ENCODE measurements at places on chromosomes 3 and 15.
A peak's percentile ranks its signal among the peaks of the same experiment; 100 is the strongest.

GRCh38 chr3:34948517-34948916 lies 690.8 kb upstream of the ARPP21 start:
- DNase-seq = no peak

DNA sequence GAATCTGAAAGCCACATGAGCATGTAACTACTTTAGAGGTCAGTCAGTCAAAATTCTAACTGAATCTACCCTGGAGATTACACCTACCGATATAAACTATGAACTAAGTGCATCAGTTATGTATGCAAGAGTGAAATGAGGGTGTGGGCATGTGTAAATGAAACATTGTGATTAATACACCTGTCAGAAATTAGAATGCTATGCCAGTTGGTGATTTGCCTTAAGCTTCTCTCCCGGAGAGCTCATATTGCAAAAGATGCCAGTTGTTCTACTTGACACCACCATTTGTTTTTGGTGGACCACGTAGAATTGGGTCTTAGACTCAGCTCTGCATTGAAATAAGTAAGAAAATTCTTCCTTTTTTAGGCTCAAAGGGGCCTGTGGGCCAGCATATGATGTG lies 91.0 kb upstream of the KBTBD8 start:
- DNase-seq = no peak

DNA sequence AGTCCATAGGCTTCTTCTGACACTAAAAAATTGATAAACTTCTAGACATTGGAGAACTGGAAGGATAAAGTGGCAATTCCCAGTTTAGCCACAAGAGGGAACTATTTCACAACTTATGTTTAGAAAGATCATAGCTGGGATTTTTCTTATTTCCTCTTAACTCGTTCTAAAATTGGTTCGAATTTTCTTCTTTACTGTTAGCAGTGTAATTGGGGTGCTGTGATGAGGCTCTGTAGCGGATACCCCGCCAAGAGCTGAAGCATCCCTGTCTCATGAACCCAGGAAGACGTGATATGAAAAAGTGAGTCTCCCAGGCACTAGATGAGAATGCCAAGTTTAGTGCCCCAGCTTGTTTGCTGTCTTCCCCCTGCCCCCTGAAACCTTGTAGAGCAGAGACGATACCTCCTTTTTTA lies 85.1 kb downstream of the PDCD6IP start:
- no peak for DNase-seq

GRCh38 chr3:8780279-8780678 lies 10.9 kb upstream of the OXTR start:
- no peak for DNase-seq

DNA sequence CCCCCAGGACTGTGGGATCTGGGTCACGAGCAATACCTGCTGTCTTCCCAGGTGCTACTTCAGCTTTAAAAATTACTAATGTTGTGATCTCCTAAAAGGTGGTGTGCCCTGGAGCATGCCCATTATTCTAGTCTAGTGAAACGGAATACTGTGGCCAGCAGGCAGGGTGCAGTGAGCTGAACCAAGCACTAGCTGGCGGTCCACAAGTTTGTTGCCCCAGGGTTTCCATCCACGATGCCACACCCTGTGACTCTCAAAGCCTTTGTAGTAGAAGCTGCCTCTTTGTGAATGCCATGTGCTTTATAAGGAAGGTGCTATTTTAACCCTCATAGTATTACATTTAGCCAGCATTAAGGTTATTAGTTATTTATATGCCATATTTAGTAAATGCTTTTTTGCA lies 49.1 kb downstream of the PXYLP1 start:
- no peak for DNase-seq

DNA sequence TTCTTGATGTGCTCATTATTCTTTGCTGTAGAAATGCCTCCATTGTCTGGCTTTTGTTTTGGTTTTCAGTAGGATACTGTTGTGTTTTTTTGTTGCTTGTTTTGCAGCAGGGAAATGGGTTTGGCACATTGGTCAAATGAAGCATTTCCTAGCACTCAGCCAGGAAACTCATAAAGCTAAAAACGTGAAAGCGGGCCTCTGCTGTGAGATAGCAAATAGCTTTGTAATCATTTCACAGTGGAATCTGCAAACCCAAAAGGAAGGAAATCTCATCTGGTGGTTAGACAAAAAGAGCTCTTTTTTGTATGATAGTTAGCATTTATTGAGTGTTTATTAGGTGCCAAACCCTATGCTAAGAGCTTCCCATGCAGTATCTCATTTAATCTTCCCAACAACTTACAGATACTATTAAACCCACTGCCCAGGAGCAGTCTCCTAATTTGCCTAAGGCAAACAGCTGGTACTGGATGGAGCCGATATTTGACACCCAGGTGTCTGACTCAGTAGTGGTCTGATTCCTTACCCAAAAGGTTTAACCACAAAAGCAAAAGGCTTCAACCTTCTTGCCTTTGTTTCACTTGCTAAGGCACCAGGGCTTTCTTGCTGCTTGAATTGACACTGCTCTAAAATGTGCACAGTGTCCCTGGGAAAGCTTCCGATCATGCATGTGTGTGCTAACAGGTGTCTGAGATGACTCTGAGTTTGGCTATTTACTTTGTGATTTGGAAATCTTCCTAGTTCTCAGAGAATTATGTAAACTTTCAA lies 527.9 kb upstream of the MDFIC2 start:
- no peak for DNase-seq

DNA sequence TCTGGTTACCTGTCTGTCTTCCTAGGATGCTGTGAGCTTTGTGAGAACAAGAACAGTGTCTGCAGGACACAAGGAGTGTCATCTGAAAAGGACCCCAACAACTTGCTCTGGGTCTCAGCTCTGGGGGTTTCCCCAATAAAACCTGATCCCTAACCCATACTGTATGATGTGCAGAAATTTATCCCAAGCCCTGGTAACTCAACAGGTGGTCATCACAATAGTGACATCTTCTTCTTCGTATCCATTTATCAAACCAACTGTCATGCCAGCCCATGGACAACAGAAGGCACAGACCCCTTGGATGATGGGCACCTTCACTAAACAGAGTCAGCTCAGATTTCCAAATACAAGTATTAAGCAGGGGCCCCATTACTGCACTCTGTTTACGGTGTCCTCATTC lies 127.5 kb downstream of the UACA start:
- no peak for DNase-seq

- DNase-seq = no peak
Measured at GRCh38 chr3:41037651-41038334, 161.5 kb upstream of the CTNNB1 start.

DNA sequence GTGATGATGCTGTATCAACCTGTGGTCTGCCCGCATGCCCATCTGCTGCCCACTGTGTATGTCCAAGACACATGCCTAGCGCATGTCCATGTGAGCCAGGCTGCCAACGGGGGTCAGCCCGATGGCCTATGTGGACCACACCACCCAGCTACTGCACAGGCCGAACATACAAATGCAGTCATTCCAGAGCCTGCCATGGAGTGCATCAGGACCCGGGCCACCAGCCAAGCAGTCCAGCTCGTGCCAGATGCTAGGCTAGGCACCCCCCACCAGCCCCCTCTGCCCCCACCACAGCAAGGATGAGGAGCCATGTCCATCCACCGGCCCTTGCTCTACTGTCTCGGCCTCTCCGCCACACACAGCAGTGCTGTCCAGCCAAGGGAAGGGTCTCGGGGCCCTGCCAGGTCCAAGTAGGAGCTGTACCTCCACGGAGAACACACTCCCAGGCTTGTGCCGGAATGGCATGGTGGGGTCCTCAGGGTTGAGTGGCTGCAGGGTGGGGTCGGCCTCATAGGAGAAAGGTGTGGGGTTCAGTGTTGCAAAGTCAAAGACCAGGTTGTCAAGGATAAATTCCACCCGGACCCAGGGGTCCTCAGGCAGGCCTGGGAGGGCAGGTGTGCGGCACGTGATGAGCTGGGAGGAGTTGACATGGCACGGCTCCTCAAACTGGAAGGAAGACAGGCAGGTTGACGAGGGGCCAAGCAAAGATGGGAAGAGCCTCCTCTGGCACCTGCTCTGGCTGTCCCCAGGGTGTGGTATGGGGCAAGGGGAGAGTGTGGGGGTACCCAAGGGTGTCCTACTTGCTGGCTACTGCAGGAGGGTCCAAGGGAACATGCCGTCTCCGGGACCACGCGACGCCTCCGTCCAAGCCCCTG lies 15.3 kb downstream of the PLXNB1 start:
- DNase-seq = no peak

DNA sequence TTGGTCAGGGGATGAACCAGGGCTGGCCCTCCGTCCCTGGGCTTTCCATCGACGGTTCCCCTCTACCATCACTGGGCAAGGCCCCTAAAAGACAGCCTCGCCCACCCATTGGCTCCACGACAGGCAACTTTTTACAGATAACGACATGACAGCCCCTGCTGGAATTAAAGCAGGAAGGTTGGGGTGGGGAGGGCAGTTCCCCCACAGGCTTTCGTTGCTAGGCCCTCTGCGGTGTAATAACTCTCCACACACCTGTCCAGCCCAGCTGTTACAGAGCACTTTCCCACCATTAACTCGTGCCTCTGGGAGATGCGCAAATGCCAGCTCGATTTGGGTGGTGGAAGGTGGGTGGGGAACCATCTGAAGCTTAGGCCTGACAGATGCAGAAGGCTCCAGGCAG lies 264.2 kb upstream of the TLE3 start:
- no peak for DNase-seq

GRCh38 chr3:101179637-101180036 lies 140.7 kb downstream of the IMPG2 start:
- no peak for DNase-seq

- no peak for DNase-seq
Measured at GRCh38 chr15:26936502-26936901, 34.5 kb upstream of the GABRG3 start.

DNA sequence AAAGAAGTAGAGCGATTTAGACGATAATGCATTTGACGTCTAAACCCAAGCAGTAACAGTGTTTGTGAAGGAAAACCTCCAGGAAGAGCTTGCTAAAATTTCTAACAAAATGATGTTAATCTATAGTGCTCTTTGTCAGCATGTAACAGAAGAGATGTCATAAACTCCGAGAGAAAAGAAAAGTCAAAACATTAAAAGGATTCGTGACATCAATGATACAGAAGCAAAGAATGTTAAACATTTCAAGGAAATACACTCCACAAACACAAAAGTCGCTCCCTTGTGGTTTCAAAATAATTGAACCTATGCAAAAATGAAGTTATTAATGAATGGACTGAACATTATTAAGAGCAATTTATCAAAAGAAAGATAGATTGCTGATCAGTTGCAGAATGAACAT lies 27.9 kb downstream of the AADAC start:
- DNase-seq = no peak

DNA sequence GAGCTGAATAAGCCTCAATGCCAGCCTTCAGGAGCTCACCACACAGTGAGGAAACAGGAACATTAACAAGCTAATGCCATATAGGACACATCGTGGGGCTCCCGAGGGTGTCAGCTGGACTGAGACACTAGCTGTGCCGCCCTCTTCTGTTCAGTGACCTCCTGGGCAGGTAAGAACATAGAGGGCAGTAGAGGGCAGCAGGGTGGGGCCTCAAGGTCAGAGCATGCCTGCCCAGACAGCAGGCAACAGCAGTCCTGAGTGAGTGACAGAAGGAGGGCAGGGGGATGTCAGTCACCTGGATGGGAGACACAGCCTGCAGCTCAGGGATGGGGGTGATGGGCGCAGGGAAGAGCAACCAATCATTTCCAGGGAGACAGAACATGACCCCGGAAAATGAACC lies 15.5 kb downstream of the NTRK3 start:
- no peak for DNase-seq

GRCh38 chr3:141486746-141487520 lies at the start of gene RASA2:
Gene RASA2, plus strand, starts transcription at chr3:141487027. Its CDS starts 57 bp downstream, at chr3:141487084.
- DNase-seq = peak; percentile 83

DNA sequence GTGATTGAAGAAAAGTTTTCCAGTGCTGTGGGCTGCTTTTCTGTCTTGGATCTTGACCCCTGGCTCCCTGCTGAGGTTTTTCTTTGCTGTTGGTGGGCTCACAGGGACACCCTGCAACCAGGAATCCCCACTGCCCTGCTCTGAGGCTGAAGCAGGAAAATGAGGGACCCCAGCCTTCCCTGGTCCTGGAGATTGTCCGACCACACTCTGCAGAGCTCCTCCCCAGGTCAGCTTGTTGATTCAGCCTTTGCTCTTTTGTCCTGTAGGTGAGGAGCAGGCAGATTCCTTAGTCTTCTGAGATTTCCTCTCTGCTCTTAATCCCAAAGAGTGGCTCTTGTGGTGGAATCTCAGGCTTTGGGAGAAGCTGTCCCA lies 194.5 kb downstream of the RPLP1 start:
- DNase-seq = no peak

GRCh38 chr15:81224232-81224631 lies 27.6 kb downstream of the IL16 start:
- no peak for DNase-seq

- no peak for DNase-seq
Measured at GRCh38 chr15:40789119-40789518, 17.8 kb upstream of the ZFYVE19 start.

DNA sequence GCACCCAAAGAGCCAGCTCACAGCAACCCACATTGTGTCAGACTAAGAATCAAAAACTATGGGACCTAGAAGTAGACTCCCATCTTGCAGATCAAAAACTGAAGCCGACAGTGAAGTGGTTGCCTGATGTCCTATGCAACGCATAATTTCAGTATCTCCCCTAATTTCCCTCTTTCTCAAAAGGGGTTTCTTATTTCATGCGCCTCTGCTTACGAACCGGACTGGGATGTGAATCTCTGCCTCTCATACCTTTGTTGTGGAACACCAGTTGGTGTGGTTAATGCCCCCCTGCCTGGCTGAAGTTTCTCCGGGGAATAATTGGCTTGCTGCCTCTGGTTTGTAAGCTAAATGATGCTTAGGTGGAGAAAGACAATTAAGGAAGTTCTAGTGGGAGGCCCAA lies 514 bp upstream of the FAM174B start:
- no peak for DNase-seq

- peak; percentile 36 for DNase-seq
Measured at GRCh38 chr15:88878720-88879184, 16.6 kb downstream of the HAPLN3 start.

DNA sequence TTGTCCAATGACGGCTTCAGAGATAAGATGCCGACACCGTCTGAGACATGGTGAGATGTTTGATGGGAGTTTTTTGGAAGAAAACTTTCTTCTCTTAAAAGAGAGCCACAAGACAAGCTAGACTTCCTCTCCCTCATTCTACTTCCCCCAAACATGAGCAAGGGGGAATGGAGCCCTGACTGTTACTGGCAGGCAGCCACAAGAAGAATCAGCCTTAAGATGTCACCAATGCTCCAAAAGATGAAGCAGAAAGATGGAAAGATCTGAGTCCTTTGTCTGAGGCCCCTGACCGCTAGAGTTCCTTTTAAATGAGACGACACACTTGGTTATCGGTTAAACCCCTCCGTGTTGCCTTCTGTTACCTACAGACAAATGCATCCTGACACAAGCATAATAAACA lies 108.7 kb downstream of the ST8SIA2 start:
- DNase-seq = no peak

DNA sequence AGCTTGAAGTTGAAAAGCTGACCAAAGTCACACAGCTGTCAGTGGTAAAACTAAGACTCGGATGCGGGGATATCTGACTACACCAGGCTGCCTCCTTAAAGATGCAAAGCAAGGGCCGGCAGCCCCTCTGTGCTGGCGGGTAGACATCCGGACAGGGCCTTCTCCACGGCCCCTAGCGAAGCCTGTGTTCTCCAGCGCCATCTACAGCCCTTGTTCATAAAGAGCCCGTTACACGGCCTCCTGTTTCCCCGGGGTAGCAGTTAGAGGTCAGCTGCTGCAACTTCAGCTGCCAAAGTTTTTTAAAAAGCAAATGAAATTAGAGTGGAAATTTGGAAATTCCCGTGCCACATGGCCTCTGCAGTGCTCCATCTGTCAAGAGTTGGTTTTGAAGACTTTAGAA lies 383.0 kb downstream of the TBL1XR1 start:
- peak; percentile 19 for DNase-seq

Measured in activated naive CD8-positive, alpha-beta T cell treated with anti-CD3 and anti-CD28 coated beads for 36 hours (primary cell).